ENCODE measurements at places on chromosomes 7 and 10. TPM values are rescaled to one million over a fixed set of nuclear protein-coding genes. Genes with fewer than 3 reads are reported as not detected.
A peak's percentile ranks its signal among the peaks of the same experiment; 100 is the strongest.

- peaks cover 28% of the 10 kb centered on the region for H3K4me1 ChIP-seq
- peak overlapping the region; percentile 57 for H3K4me3 ChIP-seq
- H3K27ac ChIP-seq = no peak overlapping the region
- DNase-seq = peak; percentile 69
- no peaks in the 10 kb centered on the region for H3K36me3 ChIP-seq
- H3K27me3 ChIP-seq = peaks cover 64% of the 10 kb centered on the region
Observed at GRCh38 chr10:42754155-42755027, 28.2 kb upstream of the BMS1 start.

The NRAP gene
- 14.6 TPM for total RNA-seq

The PNLIPRP2 gene
- 0.49 TPM for total RNA-seq

The FOXP2 gene
- 10.0 TPM for total RNA-seq

GRCh38 chr10:95499482-95499989 lies 61.6 kb downstream of the SORBS1 start:
- no peak for DNase-seq
- H3K4me1 ChIP-seq = peaks cover 14% of the 10 kb centered on the region
- no peaks in the 10 kb centered on the region for H3K36me3 ChIP-seq

- H3K4me1 ChIP-seq = no peaks in the 10 kb centered on the region
- no peaks in the 10 kb centered on the region for H3K27me3 ChIP-seq
- no peaks in the 10 kb centered on the region for H3K36me3 ChIP-seq
Observed at GRCh38 chr7:104275900-104276299, 52.5 kb upstream of the LHFPL3 start.

DNA sequence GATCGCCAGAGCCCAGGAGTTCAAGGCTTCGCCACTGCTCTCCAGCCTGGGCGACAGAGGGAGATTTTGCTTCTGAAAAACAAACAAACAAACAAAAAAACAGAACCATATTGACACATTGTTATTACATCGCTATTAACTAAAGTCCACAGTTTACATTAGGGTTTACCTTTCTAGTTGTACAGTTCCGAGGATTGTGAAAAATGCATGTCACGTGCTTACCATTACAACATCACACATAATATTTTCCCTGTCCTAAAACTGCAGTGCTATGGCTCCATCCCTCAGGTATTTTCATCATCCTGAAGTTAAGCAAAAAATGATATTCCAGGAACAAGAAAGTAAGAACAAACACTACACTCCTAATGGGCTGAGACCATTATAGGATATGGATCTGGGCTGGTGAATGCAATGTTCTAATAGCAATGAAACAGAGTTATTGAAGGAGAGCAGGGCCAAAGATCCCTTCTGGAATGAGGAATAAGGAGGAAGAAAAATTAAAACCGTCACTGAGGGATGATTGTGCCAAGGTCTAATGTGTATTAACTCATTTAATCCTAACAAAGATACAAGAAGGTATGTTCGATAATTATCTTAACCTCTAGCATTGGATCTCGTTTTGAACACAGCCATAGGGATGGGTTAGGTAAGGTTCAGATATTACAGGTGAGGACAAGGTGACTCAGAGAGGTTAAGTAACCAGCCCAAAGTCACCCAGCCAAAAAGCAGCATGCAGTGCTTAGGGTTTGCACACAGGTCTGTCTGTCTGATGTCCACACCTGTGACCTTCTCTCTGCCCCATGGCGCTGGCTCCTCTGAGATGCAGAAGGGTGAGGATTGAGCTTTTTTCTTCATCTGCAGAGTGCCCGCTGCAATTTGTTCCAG lies 14.0 kb upstream of the CUX1 start:
- DNase-seq = no peak
- no peak overlapping the region for H3K27ac ChIP-seq
- peaks cover 4% of the 10 kb centered on the region for H3K4me1 ChIP-seq
- H3K36me3 ChIP-seq = no peaks in the 10 kb centered on the region
- peaks cover 32% of the 10 kb centered on the region for H3K27me3 ChIP-seq

DNA sequence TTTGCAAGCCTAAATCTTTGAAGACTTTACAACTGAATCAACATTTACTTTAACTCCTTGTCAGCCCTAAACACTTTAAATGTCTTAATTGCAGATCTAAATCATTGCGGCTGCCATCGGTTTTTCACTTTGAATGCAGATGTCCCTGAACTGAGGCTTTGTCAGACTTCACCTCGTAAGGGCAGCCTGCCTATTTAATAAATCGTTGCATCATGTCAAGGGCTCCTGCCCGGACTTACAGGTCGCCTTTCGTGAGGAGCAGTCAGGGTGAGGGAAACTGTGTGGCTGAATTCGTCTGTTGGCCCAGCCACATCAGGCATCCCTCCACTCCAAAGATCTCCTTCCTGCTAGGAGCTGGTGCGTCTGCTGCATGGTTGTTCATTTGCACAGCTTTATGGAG lies 368.2 kb upstream of the NPVF start:
- H3K4me1 ChIP-seq = peaks cover 7% of the 10 kb centered on the region
- H3K36me3 ChIP-seq = no peaks in the 10 kb centered on the region

- DNase-seq = no peak
- H3K36me3 ChIP-seq = peaks cover 47% of the 10 kb centered on the region
- H3K4me3 ChIP-seq = no peak overlapping the region
- no peak overlapping the region for H3K27ac ChIP-seq
- peaks cover 19% of the 10 kb centered on the region for H3K4me1 ChIP-seq
Observed at GRCh38 chr10:69382382-69383117, 34.2 kb downstream of the TACR2 start.

DNA sequence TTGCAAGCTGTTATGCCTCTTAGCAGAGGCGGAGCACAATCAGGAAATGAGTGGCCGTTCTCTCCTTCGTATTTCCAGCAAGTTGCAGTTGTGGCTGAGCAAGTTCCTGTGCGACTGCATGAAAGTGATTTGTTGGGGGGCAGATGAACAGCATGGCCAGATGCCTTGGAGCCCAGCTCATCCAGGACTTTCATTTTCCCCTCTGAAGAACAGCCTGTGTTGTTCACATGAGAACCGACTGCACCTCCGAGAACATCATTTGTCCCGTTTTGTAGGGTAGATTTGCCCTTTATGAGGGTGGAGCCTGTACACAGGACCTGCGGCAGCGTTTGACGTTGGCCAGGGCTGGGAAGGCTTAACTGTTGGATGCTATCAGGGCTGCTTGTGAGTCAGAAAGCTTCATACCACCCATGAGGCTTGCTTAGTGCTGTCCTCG lies 4.4 kb downstream of the BAG3 start:
- peaks cover 31% of the 10 kb centered on the region for H3K36me3 ChIP-seq
- H3K27ac ChIP-seq = peak overlapping the region; percentile 54
- no peak overlapping the region for H3K4me3 ChIP-seq

DNA sequence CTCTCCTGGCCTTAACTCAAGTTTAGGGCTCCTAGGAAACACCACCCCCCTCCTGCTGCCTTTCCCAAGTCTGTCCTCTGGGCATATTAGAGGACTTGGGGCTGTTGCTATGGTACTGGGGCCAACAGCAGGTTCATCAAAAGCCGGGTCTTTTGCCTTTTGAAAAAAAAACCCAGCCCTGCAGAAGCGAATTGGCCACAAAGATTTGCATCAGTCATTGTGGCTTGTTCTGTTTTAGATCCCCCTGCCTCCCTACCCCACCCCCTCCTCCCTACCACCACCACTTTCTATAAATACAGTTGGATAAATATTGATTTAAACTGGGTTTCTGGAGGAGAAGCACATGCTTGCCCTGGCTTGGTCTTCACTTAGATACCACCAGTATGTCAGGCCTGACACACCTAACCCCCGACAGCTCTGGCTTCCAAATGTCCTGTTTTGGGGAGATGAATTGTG lies 7.0 kb downstream of the MXI1 start:
- no peak overlapping the region for H3K27ac ChIP-seq
- no peaks in the 10 kb centered on the region for H3K36me3 ChIP-seq
- H3K4me1 ChIP-seq = peaks cover 14% of the 10 kb centered on the region
- DNase-seq = no peak

- H3K4me1 ChIP-seq = peaks cover 33% of the 10 kb centered on the region
- peak; percentile 43 for DNase-seq
- no peak overlapping the region for H3K27ac ChIP-seq
Observed at GRCh38 chr7:131111081-131111576, 216.5 kb upstream of the MKLN1 start.

DNA sequence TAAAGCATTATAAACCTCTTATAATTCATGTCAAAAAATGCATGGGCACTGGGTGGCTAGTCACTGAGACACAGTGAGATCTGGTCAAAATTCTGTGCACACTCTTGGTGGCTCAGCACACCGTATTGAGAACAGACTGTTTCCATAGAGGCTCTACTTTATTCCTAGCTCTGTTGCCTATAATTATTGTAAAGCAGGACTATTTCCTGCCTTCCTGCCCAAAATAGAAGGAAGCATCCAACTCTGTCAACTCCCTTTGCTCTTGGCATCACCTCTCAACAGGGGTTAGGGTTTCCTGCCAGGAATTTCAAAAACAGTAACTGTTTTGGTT lies 45.1 kb downstream of the PTN start:
- peak; percentile 57 for DNase-seq
- no peaks in the 10 kb centered on the region for H3K4me1 ChIP-seq
- no peak overlapping the region for H3K27ac ChIP-seq
- H3K4me3 ChIP-seq = no peak overlapping the region
- no peaks in the 10 kb centered on the region for H3K27me3 ChIP-seq

DNA sequence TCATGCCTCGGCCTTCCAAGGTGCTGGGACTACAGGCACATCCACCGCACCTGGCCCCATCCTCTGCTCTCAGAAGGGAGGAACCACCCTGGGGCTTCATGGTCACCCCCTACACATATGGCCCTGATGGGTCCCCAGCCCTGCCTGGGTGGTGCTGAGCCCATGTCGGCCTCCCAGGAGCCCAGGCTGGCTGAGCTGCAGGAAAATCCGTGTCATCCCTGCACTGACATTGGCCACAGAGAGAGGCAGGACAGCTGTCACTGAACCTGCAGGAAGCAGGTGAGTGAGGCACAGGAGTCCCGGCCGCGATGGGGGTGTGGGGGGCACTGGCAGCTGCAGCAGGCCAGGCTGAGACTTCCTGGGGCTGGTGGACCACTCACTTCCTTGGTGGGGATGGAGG lies 8.0 kb downstream of the GRIFIN start:
- no peak overlapping the region for H3K27ac ChIP-seq
- H3K4me3 ChIP-seq = no peak overlapping the region
- peaks cover 3% of the 10 kb centered on the region for H3K27me3 ChIP-seq
- peaks cover 13% of the 10 kb centered on the region for H3K4me1 ChIP-seq
- no peak for DNase-seq
- H3K36me3 ChIP-seq = no peaks in the 10 kb centered on the region

The HTR5A gene
- not detected for total RNA-seq

DNA sequence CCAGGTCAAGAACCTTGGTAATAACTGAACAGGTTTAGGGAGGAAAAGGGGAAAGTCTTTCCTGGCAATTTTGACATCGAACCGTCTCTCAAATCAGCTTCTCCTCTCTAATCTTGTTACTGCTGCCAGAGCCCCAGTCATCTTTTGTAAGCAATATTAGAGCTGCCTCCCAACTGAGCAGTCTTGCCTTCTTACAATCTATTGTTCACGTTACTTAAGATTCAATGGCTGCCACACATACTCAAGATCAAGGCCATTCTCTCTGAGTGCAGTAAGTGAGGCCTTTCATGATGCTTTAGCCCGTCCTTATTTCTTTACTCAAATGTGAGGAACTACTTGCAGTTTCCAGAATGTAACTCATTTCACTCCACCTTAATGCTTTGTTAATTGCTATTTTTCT lies 12.4 kb downstream of the NET1 start:
- H3K36me3 ChIP-seq = no peaks in the 10 kb centered on the region
- no peaks in the 10 kb centered on the region for H3K4me1 ChIP-seq
- no peaks in the 10 kb centered on the region for H3K27me3 ChIP-seq
- DNase-seq = no peak
- no peak overlapping the region for H3K4me3 ChIP-seq

DNA sequence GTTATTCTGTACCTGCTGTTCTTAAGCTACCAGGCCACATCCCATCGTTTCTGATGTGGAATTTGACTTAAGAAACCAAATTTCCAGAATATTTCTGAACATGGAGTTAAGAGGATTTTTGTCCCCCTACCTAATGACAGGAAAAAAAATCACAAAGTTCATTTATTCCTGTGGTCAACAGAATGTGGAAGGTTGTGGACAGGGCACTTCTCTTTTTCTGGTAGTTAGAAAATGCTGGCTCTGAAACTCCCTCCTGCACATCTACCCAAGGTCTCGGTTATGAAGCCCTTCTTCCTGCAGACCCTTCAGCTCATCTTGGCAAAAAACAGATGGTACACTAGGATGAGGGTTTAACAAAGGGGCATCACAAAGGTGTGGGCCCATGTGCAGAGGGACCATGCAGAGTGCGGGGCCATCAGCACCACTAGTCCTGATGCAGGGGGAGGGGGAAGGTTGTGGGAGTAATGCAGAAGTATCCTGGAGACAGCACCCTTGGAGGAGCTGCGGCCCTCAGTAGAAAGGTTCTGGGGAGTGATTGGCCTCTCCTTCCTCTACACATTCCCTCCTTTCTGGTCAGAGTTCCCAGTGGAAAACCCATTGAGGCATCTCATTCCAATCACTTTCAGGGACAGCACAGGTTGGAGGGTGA lies 9.8 kb downstream of the ALOX5 start:
- H3K4me1 ChIP-seq = peaks cover 5% of the 10 kb centered on the region
- H3K27ac ChIP-seq = no peak overlapping the region
- H3K27me3 ChIP-seq = peaks cover 3% of the 10 kb centered on the region
- DNase-seq = peak; percentile 26

The TRIM50 gene
- total RNA-seq = 0.44 TPM

GRCh38 chr7:44324481-44325200 lies 753 bp downstream of the CAMK2B start:
- DNase-seq = no peak
- H3K4me1 ChIP-seq = peaks cover 33% of the 10 kb centered on the region
- peaks cover 56% of the 10 kb centered on the region for H3K27me3 ChIP-seq
- H3K27ac ChIP-seq = peak overlapping the region; percentile 20

The DPY19L1 gene
- total RNA-seq = 22.5 TPM

GRCh38 chr10:32938554-32939061 lies 19.4 kb downstream of the ITGB1 start:
- H3K4me3 ChIP-seq = no peak overlapping the region
- H3K36me3 ChIP-seq = peaks cover 3% of the 10 kb centered on the region
- H3K27me3 ChIP-seq = no peaks in the 10 kb centered on the region
- H3K4me1 ChIP-seq = peaks cover 34% of the 10 kb centered on the region
- DNase-seq = peak; percentile 81

- no peaks in the 10 kb centered on the region for H3K27me3 ChIP-seq
- no peak overlapping the region for H3K4me3 ChIP-seq
- H3K27ac ChIP-seq = no peak overlapping the region
- no peaks in the 10 kb centered on the region for H3K4me1 ChIP-seq
- DNase-seq = no peak
Observed at GRCh38 chr10:26797340-26797739, 63.4 kb downstream of the ABI1 start.

- DNase-seq = no peak
- no peak overlapping the region for H3K27ac ChIP-seq
- no peaks in the 10 kb centered on the region for H3K36me3 ChIP-seq
- no peak overlapping the region for H3K4me3 ChIP-seq
- no peaks in the 10 kb centered on the region for H3K27me3 ChIP-seq
Observed at GRCh38 chr7:10644849-10645248, 328.8 kb upstream of the PHF14 start.

The GALNT17 gene
- 27.0 TPM for total RNA-seq

GRCh38 chr7:50857804-50858489 lies 75.3 kb upstream of the GRB10 start:
- H3K4me1 ChIP-seq = no peaks in the 10 kb centered on the region
- H3K4me3 ChIP-seq = no peak overlapping the region
- no peaks in the 10 kb centered on the region for H3K27me3 ChIP-seq
- H3K27ac ChIP-seq = no peak overlapping the region
- no peak for DNase-seq

- H3K4me1 ChIP-seq = peaks cover 50% of the 10 kb centered on the region
- DNase-seq = no peak
- H3K27me3 ChIP-seq = no peaks in the 10 kb centered on the region
- H3K27ac ChIP-seq = no peak overlapping the region
- peaks cover under 1% of the 10 kb centered on the region for H3K36me3 ChIP-seq
Observed at GRCh38 chr10:119273413-119273812, 66.0 kb downstream of the GRK5 start.
